RCC 7860 (cell line): ENCODE measurements at places on chromosomes 6 and 20.

DNA sequence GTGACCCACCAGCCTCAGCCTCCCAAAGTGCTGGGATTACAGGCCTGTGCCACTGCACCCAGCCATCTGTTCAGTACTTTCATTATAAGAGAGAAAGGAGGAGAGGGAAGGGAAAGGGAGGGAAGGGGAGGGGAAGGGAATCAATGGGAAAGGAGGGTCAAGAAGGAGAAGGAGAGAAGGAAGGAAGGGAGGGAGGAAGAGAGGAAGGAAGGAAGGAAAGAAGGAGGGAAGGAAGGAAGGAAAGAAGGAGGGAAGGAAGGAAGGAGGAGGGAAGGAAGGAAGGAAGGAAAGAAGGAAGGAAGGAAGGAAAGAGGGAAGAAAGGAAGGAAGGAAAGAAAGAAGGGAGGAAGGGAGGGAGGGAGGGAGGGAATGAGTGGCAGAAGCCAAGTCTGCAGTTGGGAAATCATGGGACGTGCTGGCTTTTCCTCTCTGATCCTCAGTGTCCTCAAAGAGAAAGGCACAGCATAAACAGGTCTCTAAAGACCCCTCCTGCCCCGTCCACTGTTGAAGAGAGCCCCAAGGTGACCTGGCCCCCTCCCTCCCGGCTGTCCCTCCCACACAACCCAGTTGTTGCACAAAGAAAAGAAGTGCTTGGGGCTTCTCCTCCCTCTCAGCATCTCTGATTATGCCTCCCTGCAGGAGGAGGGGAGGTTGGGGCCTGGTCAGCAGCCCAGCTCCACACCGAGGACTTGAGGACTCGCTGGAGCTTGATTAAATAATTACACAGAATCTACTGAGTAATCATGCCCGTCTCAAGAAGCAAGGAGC, 69.1 kb upstream of the TOP1 start:
- no peak for DNase-seq

- no peak for DNase-seq
Observed at GRCh38 chr6:96059586-96059985, 43.8 kb downstream of the FUT9 start.

GRCh38 chr6:98463038-98464000, 371.1 kb upstream of the POU3F2 start:
- DNase-seq: no peak

GRCh38 chr6:125375013-125375412, 73.2 kb upstream of the HDDC2 start:
- no peak for DNase-seq

GRCh38 chr6:144653885-144654505, 368.9 kb downstream of the UTRN start:
- DNase-seq: peak; percentile 23

- no peak for DNase-seq
Observed at GRCh38 chr20:24337069-24337468, 132.4 kb upstream of the SYNDIG1 start.
